ENCODE measurements at places on chromosomes 3 and 15.

- no peak for DNase-seq
Observed at GRCh38 chr3:159899166-159899565, 89.5 kb upstream of the IL12A start.

GRCh38 chr3:121436641-121437040 lies 109.1 kb downstream of the POLQ start:
- DNase-seq = no peak

GRCh38 chr3:107035176-107035575 lies 342.1 kb upstream of the CCDC54 start:
- DNase-seq = no peak

DNA sequence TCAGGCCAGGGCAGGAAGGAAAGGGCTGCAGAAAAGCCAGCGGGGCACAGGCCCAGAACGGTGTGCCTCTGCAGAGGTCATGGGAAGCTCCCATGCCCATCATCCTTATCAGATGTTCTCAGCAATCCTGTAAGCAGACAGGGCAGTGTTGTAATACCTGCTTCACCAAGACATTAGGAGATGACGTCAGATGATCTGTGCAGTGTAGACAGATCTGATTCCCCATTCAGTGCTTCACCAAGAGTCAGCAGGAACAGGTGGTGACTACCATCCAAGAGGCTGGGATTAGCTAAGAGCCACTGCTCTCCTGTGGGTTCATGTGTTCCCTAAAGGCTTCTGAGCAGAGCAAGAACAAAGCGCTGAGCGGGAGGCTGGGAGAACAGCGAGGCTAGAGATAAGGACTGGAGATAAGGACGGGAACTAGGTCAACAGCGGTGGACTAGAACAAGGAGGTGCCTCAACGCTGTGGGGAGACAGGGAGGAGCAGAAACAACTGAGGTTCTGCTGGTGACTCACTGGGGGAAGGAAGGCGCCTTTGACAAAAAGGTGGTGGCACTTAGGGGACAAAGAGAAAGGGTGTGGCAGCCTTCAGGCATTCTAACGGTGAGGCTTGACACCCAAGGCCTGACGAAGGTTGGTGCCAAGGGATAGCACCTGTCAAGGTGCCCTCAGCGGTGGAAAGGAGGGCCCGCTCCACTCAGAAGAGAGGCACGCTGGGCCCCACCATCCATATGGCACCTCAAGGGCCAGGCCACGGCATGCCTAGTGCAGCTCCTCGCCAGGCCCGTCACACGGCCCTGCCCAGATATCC lies 28.4 kb downstream of the CCDC12 start:
- DNase-seq = no peak

DNA sequence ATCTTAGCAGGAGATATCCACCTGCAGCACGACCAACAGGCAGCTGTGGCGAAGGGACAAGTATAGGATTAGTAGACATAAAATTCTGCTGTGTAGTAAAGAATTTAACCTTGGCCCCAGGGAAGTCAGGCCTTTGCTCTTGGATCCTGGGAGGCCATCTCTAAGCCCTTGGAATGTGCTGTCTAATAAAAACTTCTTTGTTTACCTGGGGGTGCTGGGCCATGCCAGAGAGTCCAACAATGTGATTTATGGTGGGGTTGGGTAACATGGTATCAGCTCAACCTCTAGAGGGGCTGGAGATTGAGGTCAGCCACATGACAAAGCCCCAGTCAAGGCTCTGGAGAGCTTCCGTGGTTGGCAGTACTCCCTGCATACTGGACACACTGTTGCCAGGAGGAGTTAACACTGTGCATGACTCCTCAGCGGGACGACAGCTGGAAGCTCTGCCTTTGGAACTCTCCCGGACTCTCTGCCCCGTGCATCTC lies 52.4 kb downstream of the HEG1 start:
- DNase-seq = peak; percentile 22

DNA sequence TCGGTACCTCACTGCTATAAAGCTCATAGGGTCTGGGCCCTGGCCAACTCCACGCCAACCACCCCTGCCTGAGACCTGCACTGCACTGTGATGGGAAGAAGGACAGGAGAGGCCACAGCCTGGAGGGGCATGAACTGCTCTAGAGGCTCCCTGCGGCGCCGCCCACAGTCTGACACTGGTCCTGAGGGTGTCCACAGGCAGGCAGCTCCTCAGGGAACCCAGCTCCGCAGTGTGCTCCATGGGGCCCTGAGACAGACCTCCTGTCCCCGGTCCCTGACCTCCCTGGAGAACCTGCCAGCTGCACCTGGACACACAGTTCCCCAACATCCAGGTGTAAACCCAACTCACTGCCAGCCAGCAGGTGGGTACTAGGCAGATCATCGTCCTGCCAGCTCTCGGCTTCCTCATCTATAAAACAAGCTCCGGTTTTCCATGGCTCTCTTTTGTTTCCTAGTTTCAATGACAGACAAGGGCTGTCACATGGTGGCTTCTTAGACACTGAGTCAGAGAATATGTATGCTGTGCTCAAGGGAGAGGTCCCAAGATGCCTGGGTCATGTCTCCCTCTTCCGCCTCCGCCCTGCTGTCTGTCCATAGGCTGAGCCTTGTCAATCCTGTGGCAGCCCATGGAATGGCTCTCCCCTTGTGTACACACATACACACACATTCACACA lies 5.1 kb upstream of the HAPLN3 start:
- DNase-seq = peak; percentile 73

- DNase-seq = no peak
Observed at GRCh38 chr15:57221134-57221533, 155.2 kb upstream of the CGNL1 start.

GRCh38 chr15:38424101-38424552 lies 29.8 kb upstream of the FAM98B start:
- DNase-seq = no peak

DNA sequence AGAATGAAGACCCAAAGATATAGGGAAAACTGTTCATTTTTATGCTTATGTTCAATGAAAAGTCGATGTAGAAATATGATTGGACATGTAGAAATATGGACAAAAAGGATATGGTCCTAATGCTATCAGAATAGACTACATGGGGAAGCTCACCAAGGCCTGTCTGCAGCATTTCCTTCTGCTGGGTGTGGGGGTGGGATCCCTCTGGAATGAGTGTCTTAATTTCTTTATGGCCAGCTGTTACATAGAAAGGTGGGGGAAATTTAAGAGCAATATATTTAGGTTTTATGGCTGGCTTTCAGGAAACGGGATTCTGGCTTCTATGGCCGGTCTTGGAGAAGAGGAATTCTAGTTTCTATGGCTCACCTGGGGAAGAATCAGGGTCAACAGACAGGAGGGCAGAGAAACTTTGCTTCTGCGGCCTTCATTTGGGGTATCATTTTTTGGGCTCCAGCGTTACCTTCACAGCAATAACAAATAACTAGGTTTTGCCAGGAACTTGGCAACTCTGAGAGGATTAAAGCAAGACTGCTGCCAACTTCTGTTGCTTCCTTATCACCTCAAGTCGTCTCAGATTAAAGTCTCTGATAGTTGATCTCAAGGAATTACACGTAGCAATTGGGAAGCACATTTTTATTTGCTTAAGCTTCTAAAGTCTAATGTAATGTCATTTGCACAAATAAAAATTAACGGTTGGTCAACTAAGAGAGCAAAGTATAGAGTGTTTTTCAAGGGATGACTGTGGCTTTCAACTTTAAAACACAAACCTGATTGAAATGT lies 57.0 kb upstream of the GATM start:
- DNase-seq = no peak

DNA sequence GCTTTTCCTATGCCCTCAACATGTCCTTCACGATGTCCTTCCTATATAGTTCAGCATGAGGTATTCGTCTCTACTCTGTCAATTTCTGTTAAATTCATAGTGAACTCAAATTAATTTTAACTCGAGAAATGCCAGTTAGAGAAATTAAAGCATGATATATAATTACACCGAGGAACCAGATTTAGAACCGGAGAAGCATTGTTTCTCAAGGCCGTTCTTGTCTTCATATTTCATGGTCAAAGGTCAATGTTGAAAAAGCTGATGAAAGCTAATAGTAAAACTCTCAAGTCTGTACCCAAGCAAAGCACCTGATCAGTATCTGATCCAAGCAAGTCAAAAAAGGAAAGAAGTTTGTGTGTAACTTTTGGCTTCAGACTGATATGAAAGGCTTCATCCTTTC lies 163.8 kb downstream of the ZBTB20 start:
- no peak for DNase-seq

GRCh38 chr3:117253636-117254035 lies 544.1 kb downstream of the TUSC7 start:
- DNase-seq = no peak

- DNase-seq = peak; percentile 100
Observed at GRCh38 chr15:62896969-62897486, 145.5 kb upstream of the TPM1 start.

DNA sequence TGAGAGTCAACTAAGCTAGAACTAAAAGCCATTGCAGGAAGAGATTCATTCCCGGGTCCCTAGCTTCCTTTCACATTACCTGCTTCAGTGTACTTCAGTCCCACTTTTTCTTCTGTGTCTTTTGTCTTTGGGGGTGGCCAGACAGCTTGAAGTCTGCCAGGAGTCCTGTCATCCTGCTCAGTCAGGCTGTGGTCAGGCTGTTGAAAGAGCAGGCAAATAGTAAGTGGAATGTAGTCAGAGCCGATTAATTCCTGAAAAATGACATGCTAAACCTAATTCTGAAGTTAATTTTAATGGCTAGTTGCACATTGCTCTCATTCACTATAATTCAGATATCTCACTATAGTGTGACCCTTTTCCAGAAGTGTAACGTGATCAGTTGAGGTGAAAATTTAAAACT lies 129.6 kb downstream of the FMN1 start:
- DNase-seq = peak; percentile 88

DNA sequence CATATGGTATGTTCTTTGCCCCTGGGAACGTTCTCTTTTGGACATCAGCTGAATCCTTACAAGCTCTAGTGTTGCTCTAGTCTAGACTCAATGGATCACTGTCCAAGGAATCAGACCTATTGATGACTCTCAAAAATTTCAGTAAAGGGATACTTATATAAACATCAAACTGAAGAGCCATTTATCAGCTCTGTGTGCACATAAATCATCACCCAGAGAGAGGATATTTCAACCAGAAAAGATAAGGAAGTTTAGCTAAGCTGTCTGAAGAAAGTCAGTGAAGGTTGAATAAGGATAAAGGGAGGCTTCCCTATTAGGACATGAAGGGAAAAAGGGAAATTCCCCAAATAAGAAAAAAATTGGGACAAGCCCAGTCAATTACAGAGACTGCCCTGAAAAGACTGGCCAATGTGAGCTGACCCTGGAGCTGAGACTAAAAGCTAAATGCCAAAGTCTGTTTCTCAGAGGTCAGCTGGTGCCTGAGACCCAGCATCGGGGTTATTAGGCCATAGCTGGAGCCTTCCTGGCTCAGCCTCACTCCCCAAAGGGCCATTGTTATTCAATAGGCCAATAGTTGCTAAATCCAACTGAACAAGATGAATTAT lies 424.1 kb upstream of the THBS1 start:
- no peak for DNase-seq

DNA sequence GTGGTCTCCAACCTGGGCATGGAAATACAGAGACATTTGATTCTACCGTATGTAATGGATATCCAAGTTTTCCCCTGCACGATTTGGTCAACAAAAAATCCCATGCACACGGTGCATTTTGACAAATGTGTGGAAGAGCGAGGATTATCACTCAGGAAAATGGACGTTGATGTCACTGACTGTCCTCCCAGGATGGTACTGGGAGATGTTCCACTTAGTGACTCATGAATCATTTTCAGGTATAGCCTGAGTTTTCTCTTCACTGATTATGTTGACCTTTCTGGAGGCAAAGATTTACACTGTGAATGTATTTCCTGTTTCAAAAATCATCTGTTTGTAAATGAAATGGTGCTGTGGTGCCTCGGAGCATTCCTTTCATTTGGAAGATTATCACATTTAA lies 596.7 kb upstream of the ADAMTS9 start:
- DNase-seq = no peak

GRCh38 chr15:59814409-59814808 lies 125.3 kb upstream of the BNIP2 start:
- DNase-seq = no peak

GRCh38 chr3:157327018-157327417 lies 109.6 kb upstream of the PTX3 start:
- DNase-seq = no peak

DNA sequence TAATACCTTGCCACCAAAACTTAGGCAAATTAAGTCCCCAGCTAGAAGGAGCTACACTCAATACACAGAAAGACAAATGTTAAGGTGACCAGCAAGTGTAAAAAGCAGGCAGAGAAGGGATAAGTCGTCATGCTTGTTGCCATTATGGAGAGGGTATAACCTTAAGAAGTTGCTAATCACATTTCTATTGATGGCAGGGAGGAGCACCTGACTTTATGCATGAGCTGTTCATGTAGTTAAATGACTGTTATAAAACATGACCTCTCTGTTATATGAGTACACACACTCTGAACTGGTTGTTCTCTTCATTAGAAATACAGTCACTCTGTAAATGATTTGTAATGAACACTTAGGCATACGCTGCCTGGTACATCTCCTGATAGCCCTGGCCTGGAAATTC lies 6.6 kb upstream of the CCNL1 start:
- no peak for DNase-seq

DNA sequence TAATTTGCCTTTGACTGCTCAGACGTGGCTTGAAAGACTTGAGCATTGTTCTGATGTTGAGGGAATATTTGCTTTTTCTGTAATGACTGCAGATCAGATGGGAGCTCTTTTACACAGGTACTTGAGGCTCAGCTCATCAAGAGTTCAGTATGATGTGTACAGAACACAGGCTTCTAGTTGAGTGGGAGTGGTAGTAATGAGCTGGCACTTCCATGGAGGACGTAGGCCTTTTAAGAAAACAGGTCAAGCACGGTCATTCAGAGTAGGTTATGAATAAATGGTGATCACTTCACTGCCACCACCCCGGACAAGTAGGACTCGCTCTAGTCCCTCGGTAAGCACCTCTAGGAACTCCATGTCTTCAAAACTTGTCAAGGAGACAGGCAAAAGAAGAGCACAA lies 8.8 kb downstream of the EMC4 start:
- no peak for DNase-seq

GRCh38 chr15:56353740-56354139 lies 11.5 kb upstream of the TEX9 start:
- DNase-seq = no peak

GRCh38 chr3:140859592-140860336 lies 81.9 kb upstream of the SLC25A36 start:
- DNase-seq = peak; percentile 2

GRCh38 chr15:27254055-27254454 lies 283.1 kb downstream of the GABRG3 start:
- no peak for DNase-seq

- peak; percentile 50 for DNase-seq
Observed at GRCh38 chr3:76638006-76638405, 401.9 kb upstream of the ROBO2 start.

- DNase-seq = peak; percentile 73
Observed at GRCh38 chr3:14605067-14605466, 46.5 kb upstream of the CCDC174 start.
